ENCODE measurements at places on chromosomes 13 and 19. TPM values are rescaled to one million over a fixed set of nuclear protein-coding genes. Genes with fewer than 3 reads are reported as not detected.

The MAP3K10 gene
- total RNA-seq = 8.3 TPM

The NDUFA3 gene
- total RNA-seq = 72.6 TPM

The LILRA2 gene
- 1.4 TPM for total RNA-seq

The APOC1 gene
- 32.4 TPM for total RNA-seq

DNA sequence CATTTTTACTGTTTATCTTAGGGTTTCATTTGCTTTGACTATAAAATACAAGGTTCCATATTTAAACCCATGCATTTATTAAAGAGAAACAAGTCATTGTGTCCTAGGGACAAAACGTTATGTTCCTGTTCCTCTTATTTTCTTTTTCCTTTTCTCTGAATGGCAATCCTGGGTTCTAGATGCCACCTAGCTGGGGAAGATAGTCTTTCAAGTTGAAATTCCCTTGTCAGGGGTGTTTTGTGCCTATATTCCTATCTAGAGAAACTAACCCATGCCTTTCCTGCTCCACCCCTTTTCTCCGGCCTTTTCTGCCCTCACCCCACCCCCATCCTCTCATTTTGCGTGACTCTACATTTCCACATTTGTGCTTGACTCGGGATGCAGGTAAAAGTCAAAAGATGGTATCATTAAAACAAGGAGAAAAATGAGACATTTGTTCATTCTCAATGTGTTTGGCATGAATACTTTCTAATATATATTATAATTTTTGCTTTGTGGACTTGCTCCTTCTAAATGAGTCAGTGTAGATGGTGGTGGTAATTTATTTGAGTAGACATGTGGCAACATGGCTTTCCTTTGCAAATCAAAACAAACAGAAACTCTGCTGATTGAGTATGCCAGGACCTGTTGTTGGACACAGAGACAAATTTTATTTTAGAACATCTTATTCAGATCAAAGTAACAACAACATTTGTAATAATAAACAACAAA lies 26.8 kb upstream of the STARD13 start:
- no peak for DNase-seq

GRCh38 chr19:1025960-1026782 lies at the start of gene CNN2:
Gene CNN2 (plus strand): TSS chr19:1026608. CDS start chr19:1026662, 54 bp downstream.
- DNase-seq = peak; percentile 84

- DNase-seq = no peak
Observed at GRCh38 chr19:38173291-38174041, 50.6 kb downstream of the DPF1 start.

DNA sequence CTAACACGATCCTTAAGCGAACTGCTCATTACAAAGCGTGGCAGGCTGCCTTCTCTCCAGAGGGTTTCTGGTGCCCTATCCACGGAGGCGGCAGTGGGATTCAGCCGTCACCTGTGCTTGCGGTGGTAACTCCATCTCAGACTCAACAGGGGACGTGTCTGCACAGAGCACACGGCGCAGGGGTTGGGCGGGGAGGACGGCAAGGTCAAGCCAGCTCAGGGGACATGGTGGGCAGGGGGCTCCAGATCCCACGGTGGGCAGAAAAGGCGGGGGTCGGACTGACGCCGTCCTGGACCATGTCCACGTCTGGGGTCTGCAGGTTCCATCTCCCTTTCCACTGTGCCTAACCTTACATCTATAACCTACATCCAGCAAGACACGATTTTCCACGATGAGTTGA lies 70.7 kb downstream of the RASA3 start:
- no peak for DNase-seq

GRCh38 chr13:41916173-41916954 lies 44.5 kb downstream of the VWA8 start:
- no peak for DNase-seq

- DNase-seq = no peak
Observed at GRCh38 chr19:4500841-4501591, 17.3 kb downstream of the PLIN4 start.

- no peak for DNase-seq
Observed at GRCh38 chr19:44640518-44640917, 3.2 kb upstream of the PVR start.

- peak; percentile 57 for DNase-seq
Observed at GRCh38 chr13:46622630-46623256, 69.8 kb downstream of the LRCH1 start.

GRCh38 chr19:50716178-50717025 lies 3.2 kb downstream of the SHANK1 start:
- no peak for DNase-seq

GRCh38 chr13:33284031-33284430 lies 1.5 kb downstream of the STARD13 start:
- DNase-seq = no peak

DNA sequence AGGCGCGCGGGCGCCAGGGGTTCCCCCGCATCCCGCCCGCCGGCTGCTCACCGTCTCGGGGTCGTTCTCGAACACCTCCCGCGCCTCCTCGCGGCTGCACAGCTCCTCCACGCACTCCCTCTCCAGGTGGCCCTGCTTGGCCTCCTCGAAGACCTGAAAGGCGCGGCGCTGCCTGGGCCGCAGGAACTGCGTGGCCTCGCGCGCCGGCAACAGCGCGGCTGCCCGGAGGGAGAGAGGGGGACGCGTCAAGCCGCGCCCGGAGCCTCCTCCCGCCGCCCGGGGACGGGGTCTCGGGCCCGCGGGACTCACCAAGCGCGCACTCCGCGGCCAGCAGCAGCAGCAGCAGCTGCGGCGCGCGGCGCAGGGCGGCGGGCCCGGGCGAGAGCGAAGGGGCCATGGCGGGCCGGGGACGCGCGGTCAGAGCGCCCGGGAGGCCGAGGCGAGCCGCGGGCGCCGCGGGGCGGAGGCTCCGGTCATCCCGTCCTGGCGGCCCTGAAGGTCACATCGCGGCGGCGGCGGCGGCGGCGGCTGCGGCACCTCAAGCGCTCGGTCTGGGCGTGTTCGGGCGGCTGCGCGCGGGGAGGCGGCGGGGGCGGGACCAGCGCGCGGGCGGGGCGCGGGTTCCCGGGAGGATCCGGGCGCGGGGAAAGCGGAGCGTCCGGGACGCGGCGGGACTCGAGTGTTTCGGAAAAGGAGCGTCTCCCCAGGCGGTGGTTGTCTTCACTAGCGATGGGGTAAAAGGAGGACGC lies at the start of gene GAS6:
GAS6 (minus strand) TSS at position 553 of the 749 bp plus-strand sequence; CDS start at position 397, 156 bp downstream.
- peak; percentile 69 for DNase-seq

DNA sequence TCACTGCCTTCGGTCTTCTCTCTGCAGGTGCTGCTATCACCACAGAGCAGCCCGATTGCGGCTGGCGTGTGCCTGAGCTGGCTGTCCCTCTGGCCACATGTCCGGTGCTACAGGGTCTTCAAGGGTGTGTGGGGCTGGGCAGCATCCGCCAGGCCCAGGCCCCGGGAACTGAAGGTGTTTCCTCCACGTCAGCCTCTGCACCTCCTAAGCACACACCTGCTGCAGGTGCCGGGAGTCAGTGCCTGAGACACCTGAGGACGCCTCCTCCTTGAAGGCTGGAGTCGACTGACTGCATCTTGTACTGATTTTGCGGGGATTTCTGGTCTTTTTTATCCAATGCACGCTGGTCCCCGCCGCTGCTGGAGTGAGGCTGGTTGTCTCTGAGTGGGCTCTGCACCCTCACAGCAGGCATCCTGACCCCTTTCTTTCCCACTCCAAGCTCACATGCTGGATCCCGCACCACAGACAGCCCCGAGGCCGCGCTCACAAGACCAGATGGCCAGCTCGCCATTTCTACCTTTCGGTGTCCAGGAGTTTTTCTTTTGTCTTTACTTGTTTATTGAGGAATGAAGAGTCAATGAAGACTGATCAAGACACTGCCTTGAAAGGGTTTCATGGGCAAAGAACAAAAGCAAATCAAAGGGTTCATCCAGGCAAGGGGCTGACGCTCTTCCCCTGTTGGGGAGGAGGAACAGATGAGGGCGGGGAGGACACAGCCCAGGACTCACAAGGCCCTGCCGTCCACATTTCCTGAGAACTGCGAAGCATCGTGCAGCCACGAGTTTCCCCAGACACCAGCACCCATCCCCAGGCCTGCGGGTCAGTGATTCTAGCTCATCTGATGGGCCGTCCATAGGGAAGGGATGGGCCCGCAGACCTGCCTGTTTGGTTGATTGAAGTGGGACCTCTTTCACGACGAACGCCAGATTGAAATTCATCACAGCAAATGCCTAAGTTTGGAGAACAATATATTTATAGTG lies 203.8 kb upstream of the SOX1 start:
- DNase-seq = no peak

- DNase-seq = peak; percentile 88
Observed at GRCh38 chr19:18710996-18711751, 27.7 kb downstream of the CRTC1 start.

GRCh38 chr13:35992964-35993363 lies 138.2 kb downstream of the DCLK1 start:
- DNase-seq = no peak
